Activated CD8-positive, alpha-beta memory T cell treated with anti-CD3 and anti-CD28 coated beads, Interleukin-2, amount 10 ng/mL, durations not matched to agents 7 days and 5 days (primary cell): ENCODE measurements at places on chromosomes 2 and 18. TPM values are rescaled to one million over a fixed set of nuclear protein-coding genes. Genes with fewer than 3 reads are reported as not detected.

GRCh38 chr2:33502025-33502424 lies 25.6 kb downstream of the RASGRP3 start:
- H3K4me3 ChIP-seq, result no peak overlapping the region
- H3K27ac ChIP-seq, result no peak overlapping the region
- H3K27me3 ChIP-seq, result peaks cover 3% of the 10 kb centered on the region
- peaks cover 21% of the 10 kb centered on the region for H3K4me1 ChIP-seq
- DNase-seq, result no peak

GRCh38 chr2:190137561-190137960 lies 75.0 kb upstream of the MSTN start:
- DNase-seq, result no peak
- no peaks in the 10 kb centered on the region for H3K36me3 ChIP-seq
- no peak overlapping the region for H3K4me3 ChIP-seq

The M1AP gene
- total RNA-seq, result not detected

The GAREM2 gene
- total RNA-seq, result 4.5 TPM
